NCI-H2081 treated with DMSO at 0.1 percent for 48 hours (cell line): ENCODE measurements at places on chromosomes 6 and 20.

GRCh38 chr6:170049641-170050561 lies 241.0 kb downstream of the DLL1 start:
- no peak for DNase-seq

GRCh38 chr6:28282926-28283325 lies 1.6 kb downstream of the PGBD1 start:
- no peak for DNase-seq

DNA sequence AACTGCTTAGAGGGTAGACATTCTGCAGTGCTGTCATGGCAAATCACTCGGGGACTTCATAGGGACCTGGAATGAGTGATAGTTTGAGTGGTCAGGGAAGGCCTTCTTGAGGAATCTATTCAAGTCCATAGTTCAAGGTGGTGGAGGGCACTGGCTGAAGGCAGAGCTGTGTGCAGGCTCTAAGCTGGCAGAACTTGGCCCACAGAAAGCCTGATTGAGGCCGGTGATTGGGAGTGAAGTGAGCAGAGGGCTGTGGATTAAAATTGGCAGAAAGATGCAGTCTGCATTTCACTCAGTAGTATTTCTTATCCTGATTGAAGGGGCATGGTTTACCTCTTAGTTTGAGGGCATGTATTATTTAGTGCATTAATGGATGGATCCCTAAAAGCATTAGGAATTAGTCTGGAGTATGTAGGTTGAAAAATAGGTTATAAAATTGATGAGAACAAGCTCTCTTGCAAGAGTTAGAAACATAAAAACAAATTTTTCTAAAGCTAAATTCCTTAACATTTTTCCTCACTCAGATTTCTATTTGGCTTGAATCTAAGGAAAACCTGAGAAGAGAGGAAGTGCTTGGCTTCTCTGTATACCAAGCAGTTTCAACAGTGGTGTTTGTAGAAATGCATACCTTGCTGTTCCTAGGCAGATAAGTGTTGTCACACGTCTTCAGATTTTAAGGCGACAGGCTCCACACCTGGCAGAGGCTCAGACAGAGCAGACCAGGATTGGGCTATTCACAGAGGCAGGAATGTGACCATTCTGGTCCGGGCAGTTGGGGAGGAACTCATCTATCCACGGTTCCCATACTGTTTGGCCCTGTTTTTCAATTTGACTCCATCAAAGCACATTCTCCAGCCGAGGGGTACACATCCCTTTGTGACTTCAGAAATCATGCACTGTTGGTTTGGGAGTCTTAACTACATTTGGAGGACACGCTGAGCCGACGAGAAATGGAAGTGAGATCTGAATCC lies 45.2 kb downstream of the UTRN start:
- no peak for DNase-seq

DNA sequence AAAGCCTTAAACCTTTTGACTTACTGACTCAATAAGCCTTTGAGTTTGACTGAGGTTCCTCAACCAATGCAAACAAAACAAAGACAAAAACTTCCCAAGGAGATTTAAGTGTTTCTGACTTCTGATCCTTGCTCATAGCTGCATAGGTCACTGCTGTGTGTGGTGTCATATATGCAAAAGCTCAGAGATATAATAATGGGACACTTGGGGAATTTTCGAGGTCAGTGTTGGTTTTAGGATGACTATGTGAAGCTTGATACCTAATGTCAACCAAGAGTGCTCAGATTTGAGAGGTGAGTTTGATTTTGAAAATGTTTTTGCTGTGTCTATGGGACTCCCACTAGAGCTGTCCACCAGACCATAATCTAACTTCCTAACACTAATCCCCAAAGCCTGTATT lies 26.2 kb downstream of the ZKSCAN8 start:
- DNase-seq = no peak

- DNase-seq = no peak
Observed at GRCh38 chr6:4773181-4773580, 3.0 kb upstream of the CDYL start.

DNA sequence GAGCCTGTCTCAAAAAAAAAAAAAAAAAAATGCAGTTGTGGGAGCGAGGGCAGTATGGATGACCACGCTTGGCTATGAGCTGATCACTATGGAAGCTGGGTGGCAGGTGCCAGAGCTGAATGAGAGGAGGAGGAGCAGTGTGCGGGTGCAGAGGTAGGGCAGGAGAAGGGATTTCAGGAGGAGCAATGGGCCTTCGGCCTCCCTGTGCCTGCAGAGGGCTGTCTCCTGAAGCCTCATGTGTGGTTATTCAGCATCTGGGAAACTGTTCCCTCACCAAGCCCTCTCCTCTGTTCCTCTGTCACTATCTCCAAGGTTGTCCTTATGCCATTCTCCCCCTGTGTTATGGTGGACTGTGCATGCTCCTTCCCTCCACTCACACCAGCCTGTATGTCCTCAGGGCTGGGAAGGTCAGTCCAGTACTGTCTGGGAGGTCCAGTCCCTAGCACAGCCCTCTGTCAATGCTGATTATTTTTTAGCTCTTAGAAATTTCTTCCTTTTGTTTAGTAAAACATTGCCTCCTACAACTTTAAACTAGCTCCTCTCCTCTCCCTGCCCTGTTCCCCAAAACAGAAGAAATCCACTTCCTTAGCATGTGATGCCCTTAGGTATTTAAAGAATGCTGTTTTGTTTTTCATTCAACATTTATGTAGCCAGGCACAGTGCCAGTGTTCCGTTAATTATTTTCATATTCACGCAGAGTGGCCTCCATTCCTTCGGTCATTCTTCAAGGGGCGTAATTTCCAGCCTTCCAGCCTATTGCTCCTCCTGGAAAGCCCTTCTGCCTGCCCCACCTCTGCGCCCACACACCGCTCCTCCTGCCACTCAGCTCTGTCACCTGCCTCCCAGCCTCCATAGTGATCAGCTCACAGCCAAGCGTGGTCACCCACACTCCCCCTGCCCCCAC lies 48.9 kb downstream of the CNBD2 start:
- DNase-seq = no peak

GRCh38 chr6:19805129-19805481 lies 32.1 kb upstream of the ID4 start:
- no peak for DNase-seq
